ENCODE measurements at places on chromosomes 4 and X. TPM values are rescaled to one million over a fixed set of nuclear protein-coding genes. Genes with fewer than 3 reads are reported as not detected.

Gene GLRB
- 0.27 TPM for total RNA-seq

GRCh38 chrX:107775000-107775733 is 420 bp downstream of the TSC22D3 start:
- DNase-seq = no peak

GRCh38 chrX:22433292-22434070 is 160.8 kb downstream of the CBLL2 start:
- DNase-seq = no peak

Gene PAGE2
- not detected for total RNA-seq

GRCh38 chrX:42678133-42678532 is 99.8 kb downstream of the PPP1R2C start:
- no peak for DNase-seq

DNA sequence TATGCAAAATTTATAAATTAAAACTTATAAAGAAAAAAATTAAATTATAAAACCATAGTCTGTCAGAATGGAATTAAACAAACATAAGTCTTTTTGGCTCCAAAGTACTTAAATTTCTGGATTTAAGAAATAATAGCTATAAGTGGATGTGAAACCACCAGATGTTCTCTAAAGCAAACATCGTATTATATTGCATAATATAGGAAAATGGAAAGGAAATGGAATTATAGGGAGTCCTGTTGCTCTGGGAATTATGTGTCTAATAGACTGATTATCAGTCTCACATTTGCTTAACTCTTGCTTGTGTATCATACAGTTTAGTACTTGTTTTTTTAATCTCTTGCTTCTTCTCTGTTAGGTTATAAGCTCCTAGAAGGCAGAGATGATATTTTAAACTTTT is 819.2 kb downstream of the RAPGEF2 start:
- DNase-seq = no peak

GRCh38 chr4:71113294-71113693 is 119.8 kb downstream of the DCK start:
- DNase-seq = peak; percentile 76

- no peak for DNase-seq
Measured at GRCh38 chrX:45400027-45400779, 199.5 kb upstream of the DIPK2B start.

Gene SGCB
- 24.5 TPM for total RNA-seq

GRCh38 chr4:121016611-121017010 is 55.7 kb downstream of the NDNF start:
- DNase-seq = no peak

- no peak for DNase-seq
Measured at GRCh38 chr4:174808836-174809235, 20.2 kb downstream of the GLRA3 start.

DNA sequence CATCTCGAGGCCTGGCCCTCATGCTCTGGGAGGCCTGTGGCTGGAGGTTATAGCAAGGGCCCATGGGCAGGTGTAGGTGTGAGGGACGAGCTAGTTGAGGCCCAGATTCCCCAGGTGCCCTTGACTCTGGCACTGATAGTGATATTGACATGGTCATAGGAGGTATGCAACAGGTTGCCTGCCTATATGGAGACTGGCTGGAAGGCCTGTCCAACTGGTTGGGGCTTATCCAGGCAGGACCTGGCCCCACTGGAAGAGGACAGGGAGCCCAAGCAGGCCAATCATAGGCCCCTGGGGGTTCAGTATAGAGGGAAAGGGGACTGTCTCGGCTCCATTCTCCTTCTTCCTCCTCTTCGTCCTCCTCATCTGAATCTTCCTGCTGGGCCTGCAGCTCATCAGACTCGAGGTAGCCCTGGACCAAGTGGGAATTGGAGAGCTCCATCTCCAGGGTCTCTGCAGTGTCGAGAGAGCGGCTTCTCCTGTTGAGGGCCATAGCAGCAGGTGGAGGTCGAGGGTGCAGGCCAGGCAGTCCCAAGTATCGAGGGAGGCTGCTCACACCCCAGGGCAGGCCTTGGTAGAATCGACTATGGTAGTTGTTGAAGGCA is 15.3 kb downstream of the AMER1 start:
- no peak for DNase-seq

- DNase-seq = peak; percentile 55
Measured at GRCh38 chr4:152778656-152779512, 646 bp downstream of the TIGD4 start.

Gene SSX4B
- not detected for total RNA-seq

- no peak for DNase-seq
Measured at GRCh38 chr4:1518997-1519700, 112.9 kb upstream of the NKX1-1 start.

- no peak for DNase-seq
Measured at GRCh38 chr4:74146581-74147129, 11.3 kb upstream of the MTHFD2L start.

DNA sequence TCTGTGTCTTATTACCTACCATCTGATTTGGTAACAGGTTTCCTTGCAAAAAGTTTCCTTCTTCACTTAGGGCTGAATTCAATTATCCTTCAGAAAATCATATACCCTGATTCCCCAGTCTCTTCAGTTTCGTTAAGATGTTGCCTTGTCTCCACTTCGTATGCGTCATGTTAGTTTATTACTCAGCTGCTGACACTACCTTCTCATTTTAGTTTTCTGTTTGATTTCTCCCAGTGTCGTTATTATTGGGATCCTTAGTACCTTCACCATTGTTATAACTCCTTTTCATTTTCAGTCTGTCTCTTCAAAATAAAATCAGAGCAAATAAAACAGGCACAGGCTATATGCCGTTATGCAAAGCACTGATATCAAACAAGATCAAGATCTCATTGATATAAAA is 87.5 kb upstream of the RBPJ start:
- no peak for DNase-seq

Gene PHOX2B
- not detected for total RNA-seq

Gene CPE
- 24.4 TPM for total RNA-seq

Gene ARHGEF9
- 24.7 TPM for total RNA-seq

- DNase-seq = no peak
Measured at GRCh38 chr4:176102414-176103063, 36.9 kb downstream of the WDR17 start.

Data from Peyer's patch (tissue), 4 donors.